ENCODE measurements at places on chromosomes 1 and 21.

GRCh38 chr1:192706936-192707335 is 71.0 kb downstream of the RGS13 start:
- DNase-seq: no peak

DNA sequence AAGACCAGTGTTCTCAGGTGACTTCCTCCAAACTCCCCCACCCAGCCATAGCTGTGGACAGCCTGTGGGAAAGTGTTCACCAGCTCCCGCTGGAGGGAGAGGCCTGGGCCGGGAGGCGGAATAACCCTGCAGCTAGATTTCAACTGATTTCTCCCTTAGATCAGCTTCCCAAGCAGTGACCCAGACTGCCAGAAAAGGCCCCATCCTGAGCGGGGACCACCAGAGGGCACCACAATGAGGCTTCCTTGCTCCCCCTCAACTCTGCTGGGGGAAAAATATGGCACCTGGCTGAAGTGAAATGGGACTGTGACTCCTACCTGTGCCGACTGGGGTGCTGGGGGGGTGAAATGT is 50.8 kb downstream of the RHBG start:
- DNase-seq: peak; percentile 63

GRCh38 chr21:45080639-45081414 is 6.4 kb downstream of the ADARB1 start:
- DNase-seq: no peak

DNA sequence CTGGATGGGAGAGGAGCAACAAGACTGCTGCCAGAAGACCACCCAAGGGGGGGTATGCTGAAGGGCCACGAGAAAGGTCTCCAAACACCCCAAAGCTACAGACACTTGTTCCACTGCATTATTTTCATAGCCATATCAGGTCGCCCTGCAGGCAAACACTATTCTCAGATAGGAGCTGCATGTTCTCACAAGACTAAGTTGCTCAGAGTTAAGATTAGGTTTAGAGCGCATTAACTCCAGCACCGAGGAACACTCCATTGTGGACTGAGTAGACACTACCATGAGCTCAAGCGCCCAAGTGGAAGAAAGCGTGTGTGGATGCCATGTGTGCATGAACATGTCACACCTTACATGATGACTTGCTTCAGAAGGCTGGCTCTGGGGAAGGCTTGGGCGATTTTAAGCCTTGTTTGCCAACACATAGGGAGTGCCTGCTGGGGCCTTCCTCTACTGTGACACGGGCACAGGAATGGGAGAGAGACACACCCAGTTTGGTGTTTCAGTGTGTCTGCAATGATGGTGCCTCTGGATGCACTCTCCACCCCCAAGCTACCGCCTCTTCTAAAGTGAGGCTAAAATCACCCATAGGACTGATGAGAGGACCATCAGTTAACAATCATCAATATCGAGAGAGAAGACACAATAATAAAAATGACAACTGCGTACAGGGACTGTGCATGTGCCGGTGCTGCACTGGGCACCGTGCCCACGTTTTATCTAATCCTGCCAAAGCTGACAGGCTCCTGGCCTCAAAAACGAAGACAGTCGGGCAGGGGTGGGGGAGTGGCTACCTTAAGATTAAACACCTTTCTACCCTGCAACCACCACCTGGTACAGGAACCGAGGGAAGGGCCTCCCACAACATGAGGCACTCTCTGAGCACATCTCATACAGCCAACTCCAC is 34.9 kb downstream of the SSBP3 start:
- DNase-seq: no peak

DNA sequence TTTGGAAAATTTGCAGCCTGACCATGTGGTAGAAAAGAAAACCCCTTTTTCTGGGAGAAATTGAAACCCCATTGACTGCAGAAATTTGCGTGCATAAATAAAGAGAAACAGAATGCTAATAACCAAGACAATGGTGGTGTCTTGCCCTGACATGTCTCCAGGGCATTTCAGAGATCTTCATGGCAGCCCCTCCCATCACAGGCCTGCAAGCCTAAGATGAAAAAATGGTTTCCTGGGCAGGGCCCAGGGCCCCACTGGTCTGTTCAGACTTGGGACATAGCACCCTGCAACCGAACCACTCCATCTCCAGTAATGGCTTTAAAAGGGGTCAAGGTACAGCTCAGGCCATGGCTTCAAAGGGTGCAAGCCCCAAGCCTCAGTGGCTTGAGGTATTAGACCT is 71.6 kb upstream of the SGIP1 start:
- DNase-seq: no peak

- no peak for DNase-seq
Observed at GRCh38 chr1:2541619-2542245, 11.7 kb upstream of the HES5 start.

GRCh38 chr1:78071696-78072095 is 25.9 kb downstream of the GIPC2 start:
- no peak for DNase-seq

DNA sequence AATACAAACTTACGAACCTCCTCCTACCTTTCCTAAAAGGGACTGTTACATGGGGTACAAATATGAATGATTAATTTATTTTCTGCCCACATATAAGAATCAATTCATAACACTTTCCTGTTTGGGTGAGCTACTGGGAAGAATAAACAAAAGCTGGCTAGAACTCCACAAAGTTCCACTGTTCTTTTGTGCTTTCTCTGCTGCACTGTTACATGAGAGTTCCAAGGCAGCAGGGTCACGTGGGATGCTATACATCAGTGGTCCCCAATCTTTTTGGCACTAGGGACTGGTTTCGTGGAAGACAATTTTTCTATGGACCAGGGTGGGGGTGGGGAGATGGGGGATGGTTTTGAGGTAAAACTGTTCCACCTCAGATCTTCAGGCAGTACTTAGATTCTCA is 2.2 kb upstream of the ANGPTL7 start:
- DNase-seq: no peak

GRCh38 chr21:38984982-38985567 is 179.3 kb downstream of the ETS2 start:
- no peak for DNase-seq

- DNase-seq: peak; percentile 65
Observed at GRCh38 chr1:16204634-16205333, 7.7 kb downstream of the ARHGEF19 start.

DNA sequence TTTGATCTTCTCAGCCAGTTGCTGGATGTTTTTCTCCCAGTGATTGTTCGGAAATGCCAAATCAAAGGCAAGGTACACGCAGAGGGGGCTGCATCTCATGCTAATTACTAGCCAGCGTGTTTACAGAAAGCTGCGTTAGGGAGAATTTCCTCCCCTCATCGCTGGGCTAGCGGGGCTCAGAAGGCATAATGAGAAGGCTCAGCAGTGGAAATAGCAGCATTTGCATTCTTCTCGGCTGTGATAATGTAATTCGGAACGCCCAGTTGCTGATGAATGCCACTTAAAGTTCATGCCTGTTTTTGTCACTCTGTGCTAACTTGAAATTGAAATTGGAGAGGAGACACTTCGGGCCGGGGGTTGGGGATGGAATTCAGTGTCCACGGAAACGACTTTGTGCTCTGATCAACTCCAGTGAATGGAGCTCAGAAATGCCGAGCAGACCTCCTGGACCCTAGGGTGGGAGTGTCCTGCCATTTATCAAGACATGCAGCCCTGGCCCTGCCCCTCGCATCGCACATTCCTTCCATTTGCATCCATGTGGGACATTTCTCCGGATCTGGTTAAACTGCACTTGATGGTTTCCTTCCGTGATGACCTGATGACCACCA is 313.4 kb upstream of the C1orf174 start:
- no peak for DNase-seq

- DNase-seq: no peak
Observed at GRCh38 chr1:53145619-53145941, 3.1 kb upstream of the SLC1A7 start.

- DNase-seq: no peak
Observed at GRCh38 chr1:15956150-15956549, 19.8 kb downstream of the ZBTB17 start.

DNA sequence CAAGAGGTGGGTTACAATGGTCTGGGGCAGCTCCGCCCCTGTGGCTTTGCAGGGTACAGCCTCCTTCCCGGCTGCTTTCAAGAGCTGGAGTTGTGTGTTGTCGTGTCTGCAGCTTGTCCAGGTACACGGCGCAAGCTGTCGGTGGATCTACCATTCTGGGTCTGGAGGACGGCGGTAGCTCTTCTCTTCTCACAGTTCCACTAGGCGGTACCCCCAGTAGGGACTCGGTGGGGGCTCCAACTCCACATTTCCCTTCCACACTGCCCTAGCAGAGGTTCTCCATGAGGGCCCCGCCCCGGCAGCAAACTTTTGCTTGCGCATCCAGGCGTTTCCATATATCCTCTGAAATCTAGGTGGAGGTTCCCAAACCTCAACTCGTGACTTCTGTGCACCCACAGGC is 12.3 kb upstream of the CDCP2 start:
- DNase-seq: no peak

DNA sequence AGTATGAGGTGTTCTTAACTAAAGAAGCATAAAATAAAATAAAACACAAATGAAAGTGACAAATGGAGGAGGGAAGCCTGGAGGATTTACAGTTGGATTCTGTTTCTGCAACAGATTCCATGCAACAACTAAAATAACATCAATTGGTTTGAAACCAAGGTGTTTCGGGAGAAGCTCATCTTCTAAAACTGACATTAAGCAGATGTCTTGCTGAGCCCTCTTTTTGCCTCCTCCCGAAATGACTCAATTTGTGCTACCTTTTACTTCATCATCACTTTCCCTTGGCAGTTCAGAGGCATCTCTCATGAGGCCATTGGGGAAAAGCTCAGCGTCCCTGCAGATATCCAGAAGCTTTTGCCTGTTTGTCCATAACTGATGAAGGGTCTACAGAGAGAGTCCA is 121.6 kb upstream of the ADAR start:
- no peak for DNase-seq

DNA sequence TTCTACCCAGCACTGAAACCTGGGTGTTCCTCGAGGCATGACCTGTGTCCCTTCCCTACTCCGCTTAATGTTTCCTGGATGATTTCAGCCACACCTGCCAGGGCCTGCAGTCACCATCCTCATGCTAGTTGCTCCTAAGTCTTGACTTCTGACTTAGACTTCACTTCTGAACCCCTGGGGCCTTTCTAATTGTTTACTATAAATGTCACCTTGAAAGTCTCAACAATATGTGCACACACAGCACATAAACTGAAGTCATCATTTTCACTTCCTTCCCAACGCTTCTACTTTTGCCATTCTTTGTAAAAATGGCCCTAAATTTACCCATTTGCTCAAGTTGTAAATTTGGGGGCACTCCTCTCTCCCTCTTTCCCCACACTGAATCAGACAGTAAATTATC is 141.1 kb downstream of the DYRK1A start:
- DNase-seq: no peak
